SK-MEL-5 (cell line): ENCODE measurements at places on chromosomes 2 and 18. TPM values are rescaled to one million over a fixed set of nuclear protein-coding genes. Genes with fewer than 3 reads are reported as not detected.
A peak's percentile ranks its signal among the peaks of the same experiment; 100 is the strongest.

GRCh38 chr2:112165296-112165695 is 27.1 kb downstream of the FBLN7 start:
- no peak for DNase-seq

- no peak for DNase-seq
Measured at GRCh38 chr2:170076189-170076588, 101.8 kb upstream of the MYO3B start.

GRCh38 chr2:172038604-172039003 is 38.9 kb downstream of the METAP1D start:
- DNase-seq = peak; percentile 33

DNA sequence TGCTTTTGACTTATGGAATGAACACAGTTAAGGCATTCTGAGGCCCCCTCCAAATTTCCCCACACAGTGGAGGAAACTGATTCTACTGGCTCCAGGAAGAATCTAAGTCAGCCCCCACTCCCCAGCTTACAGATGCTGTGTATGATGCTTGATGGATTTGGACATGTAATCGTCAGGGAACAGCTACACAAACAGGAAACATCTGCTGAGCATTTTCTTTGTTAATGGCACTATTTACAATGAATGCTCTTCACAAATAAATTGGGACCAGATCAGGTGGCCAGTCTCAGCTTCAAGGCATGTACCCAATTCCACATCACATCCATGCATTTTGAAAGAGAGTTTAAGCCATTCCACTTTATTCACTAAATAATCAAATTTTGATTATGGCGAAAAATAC is 562.3 kb downstream of the SOX11 start:
- DNase-seq = no peak

- DNase-seq = no peak
Measured at GRCh38 chr2:229520691-229521096, 193.7 kb downstream of the DNER start.

DNA sequence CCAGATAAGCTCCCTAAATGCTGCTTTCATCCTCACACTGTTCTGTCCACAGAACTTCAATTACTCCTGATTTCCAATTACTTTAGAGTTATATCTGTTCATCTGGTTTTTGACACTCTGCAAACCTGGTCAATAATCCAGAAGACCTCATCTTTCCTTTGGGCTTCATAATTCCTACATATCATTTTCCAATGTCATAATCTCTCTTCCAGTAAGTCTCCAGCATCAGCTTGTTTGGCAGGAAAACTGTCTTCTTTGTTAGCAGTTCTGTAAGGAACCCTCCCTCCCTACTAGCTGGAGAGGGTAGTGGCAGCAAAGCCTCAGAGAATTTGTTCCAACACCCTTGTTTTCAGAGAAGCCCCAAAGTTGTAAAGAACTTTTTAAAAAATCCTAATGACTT is 11.9 kb upstream of the SLC14A1 start:
- DNase-seq = no peak

DNA sequence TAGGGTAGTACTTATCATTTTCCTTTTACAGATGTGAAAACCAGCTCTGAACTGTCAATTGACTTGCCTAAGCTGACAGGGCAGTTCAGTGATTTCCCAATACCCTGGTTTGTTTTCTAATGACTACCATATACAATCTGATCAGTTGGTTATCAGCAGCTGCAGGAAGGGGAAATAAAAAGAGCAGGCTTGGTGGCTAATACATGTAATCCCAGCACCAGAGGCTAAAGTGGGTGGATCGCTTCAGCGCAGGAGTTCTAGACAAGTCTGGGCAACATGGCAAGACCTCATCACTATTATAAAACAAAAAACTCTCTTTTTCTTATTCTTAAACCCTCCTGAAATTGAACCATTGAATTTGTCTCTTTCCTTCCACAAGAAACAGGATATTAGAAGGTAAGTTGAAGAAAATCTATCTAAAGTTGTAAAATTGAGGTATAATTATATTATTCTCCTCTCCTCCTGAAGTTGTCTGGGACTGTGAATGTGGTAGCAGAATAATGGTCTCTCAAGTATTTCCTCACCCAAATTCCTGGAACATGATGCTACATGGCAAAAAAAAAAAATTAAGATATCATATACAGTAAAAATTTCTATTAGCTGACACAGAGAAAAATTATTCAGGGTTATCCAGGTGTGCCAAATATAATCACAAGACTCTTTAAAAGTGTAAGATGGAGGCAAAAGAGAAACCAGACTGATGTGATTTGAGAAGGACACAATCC is 1441.6 kb downstream of the SUCLG1 start:
- no peak for DNase-seq

GRCh38 chr2:209974576-209974975 is 27.9 kb upstream of the RPE start:
- peak; percentile 5 for DNase-seq

GRCh38 chr2:159612255-159612901 is 4.0 kb downstream of the BAZ2B start:
- DNase-seq = peak; percentile 48

GRCh38 chr2:37375741-37376288 is 31.4 kb downstream of the QPCT start:
- peak; percentile 95 for DNase-seq

CTNNA2 gene
- total RNA-seq = 7.2 and 10.2 TPM in 2 replicates

CRYBA2 gene
- total RNA-seq = not detected in 2 replicates

TNFAIP6 gene
- 0.95 and 1.0 TPM in 2 replicates for total RNA-seq

ORMDL1 gene
- total RNA-seq = 80.6 and 90.7 TPM in 2 replicates
